ENCODE measurements at places on chromosomes 12 and 14. TPM values are rescaled to one million over a fixed set of nuclear protein-coding genes. Genes with fewer than 3 reads are reported as not detected.

- DNase-seq: peak; percentile 39
These were observed 24.0 kb downstream of the FGF6 start for GRCh38 chr12:4421590-4422031.

- no peak for DNase-seq
These were observed 10.1 kb downstream of the XRCC3 start for GRCh38 chr14:103705118-103705503.

- peak; percentile 76 for DNase-seq
These were observed 65.6 kb upstream of the PTGR2 start for GRCh38 chr14:73785834-73786635.

EFS gene
- total RNA-seq: not detected

DNA sequence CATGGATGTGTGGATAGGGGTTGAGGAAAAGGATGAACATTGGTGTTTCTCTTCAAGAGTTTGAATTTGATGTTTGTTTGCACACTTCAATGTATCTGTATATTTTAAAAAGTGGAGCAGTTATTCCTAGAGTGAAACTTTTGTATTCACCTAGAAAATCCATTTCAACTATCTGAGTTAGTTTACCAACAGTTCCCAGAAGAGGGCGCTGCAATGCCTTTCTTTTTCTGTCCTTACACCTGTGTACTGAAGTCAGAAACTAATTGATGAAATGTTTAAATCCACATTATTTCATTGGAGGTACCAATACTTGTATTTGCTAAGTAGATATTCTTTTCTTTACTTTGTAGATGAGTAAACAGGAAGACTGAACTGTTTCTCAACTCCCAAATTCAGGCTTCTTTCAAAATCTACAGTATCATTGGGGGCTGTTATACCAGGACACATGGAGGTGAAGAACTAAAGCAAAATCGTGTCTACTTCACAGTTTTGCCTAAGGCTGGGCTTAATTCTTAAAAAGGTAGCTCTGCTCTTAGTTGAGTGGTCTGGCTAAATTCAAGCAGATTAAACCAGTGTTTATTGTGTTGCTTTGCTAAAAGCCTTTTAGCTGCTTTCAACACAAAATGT, 26.6 kb upstream of the KLRB1 start:
- DNase-seq: peak; percentile 88

DNA sequence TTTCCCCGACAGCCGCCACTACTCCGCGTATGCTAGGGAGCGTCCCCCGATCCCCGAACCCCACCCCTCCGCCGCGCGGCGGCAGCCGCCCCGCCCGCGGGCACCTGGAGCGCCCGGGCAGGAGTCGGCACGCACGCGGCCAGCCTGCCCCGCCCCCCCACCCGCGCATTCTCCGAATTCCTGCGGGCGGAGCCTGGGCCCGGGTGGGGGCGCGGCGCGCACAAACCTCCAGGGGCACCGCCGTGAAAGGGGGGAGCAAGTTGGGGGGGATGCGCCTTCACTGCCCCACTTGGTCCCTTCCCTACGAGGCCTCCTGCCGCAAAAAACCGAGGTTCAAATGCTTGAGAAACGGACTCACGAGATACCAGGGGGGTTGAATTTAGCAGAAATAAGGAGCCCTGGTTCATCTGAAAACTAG, 1.7 kb downstream of the AJUBA start:
- DNase-seq: no peak

- DNase-seq: no peak
These were observed 13.1 kb upstream of the TMTC1 start for GRCh38 chr12:29796823-29797263.

All from activated CD4-positive, alpha-beta T cell treated with anti-CD3 and anti-CD28 coated beads, Interleukin-2, amount 10 ng/mL, durations not matched to agents 7 days and 5 days (primary cell).